ENCODE measurements at places on chromosomes 3 and 15.

DNA sequence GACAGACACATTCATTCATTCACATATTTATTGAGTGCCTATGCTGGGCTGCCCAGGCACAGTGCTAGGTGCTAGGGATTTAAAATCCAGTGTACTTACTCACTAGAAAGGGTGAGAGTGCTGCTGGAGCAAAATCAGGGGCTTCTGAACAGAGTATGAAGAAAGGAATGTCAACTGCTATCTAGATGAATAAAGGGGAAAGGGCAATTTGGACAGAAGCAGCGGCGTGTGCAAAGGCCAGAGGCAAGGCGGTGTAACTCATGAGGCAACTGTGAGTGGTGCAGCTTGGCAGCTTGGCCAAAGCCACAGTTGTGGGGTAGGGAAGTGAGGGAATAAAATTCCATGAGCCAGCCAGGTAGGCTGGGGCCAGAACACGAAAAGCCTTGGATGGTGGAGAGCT, 76.7 kb downstream of the RAD18 start:
- DNase-seq, result no peak

GRCh38 chr15:89332446-89332845, 2.2 kb downstream of the POLG start:
- peak; percentile 38 for DNase-seq

- DNase-seq, result no peak
Measured at GRCh38 chr3:121724130-121724529, 25.4 kb downstream of the GOLGB1 start.

DNA sequence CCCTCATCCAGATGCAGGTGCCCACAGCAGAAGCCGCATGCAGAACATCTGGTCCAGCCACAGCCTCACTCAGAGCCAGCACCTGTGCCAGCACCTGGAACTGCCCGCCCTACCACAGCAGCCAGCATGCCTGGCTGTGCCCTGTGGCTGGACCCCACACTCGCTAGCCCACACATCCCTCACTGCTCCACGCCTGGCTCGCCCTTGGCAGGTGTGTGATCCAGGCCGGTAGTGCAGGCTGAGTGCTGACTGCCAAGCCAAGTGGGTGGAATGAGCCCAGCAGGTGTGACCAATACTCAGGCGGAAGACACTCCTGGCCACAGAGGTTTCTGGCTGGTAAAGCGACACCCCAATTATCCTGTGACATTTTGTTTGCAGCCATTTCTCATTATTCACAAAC, 162.4 kb upstream of the ROBO1 start:
- DNase-seq, result no peak

GRCh38 chr15:27094235-27094634, 123.3 kb downstream of the GABRG3 start:
- no peak for DNase-seq

DNA sequence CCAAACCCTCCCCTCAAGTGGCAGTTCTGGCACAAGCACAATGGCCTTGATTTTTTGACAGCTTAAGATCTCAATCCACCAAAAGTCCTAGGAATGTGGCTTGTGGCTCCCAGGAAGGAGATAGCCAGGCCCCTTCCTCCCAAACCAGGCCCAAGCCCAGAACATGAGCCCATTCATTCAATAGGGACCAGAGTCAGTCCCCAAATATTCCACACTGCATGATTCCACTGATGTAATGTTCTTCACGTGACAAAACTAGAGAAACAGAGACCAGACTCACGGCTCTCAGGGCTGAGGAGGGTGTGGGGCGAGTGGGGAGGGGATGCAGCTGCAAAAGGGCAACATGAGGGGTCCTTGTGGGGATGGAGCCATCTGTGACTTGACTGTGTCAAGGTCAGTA, 25.5 kb downstream of the ABTB1 start:
- DNase-seq, result no peak

GRCh38 chr3:150254309-150254708, 153.8 kb upstream of the TSC22D2 start:
- no peak for DNase-seq

DNA sequence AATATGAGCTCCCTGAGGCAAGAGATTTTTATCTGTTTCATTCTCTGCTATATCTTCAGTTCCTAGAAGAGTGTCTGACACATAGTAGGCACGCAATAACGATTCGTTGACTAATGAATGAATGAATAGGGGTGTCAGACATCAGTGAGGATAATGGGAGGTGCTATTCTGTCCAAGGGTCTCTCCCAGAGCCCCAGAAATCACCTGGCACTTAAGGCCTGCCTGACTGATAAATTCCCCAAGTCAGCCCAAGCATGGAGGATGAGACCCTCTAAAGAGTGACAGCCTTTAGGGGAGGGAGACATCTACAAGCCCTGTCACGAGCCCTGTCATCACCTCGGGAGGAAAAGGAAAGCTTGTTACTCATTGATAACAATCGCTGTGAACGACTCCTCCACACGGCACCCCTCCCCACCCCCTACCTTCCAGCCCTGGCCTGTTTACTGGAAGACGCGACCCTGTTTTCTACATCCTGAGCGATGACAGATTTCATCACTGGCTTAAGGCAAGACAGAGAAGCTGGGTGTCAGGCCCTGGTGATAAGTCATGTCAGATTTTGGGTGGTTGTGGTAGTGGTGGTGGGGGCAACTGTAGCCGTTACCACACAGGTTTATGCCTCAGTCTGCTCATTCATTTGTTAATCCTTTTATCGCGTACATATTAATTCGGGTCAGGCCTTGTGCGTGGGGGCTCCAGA, 23.1 kb downstream of the BHLHE40 start:
- peak; percentile 65 for DNase-seq

GRCh38 chr3:193987186-193987585, 148.8 kb upstream of the HES1 start:
- DNase-seq, result no peak

GRCh38 chr3:49133226-49133951, 539 bp upstream of the LAMB2 start:
- no peak for DNase-seq

DNA sequence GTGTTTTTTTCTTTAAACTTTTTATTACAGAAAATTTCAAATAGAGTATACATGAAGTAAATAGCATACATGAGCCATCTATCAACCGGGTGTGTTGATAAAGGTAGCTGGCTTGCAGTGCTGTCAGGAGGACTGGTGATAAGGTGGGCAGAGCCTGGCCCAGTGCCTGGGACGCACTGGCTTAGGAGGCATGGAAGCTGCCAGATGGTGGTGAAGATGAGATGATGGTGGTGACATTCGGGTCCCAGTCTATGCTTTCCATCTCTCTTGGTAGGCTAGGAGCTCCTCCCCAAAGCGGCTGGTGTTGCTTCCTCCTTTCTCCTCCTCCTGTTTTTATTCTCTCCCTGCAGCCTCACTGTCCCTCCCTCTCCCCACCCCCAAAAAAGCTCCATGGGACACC, 101.7 kb downstream of the ADCY5 start:
- DNase-seq, result no peak

- no peak for DNase-seq
Measured at GRCh38 chr15:82540984-82541431, 751 bp upstream of the RPS17 start.

- DNase-seq, result no peak
Measured at GRCh38 chr3:23193831-23194230, 9.3 kb upstream of the UBE2E2 start.

GRCh38 chr3:125083776-125084175, 28.0 kb upstream of the HEG1 start:
- DNase-seq, result no peak

GRCh38 chr15:69557020-69557706, 104.5 kb downstream of the RPLP1 start:
- DNase-seq, result no peak

- DNase-seq, result no peak
Measured at GRCh38 chr3:113213896-113214587, 2.7 kb downstream of the BOC start.

- DNase-seq, result no peak
Measured at GRCh38 chr3:60294181-60294580, 957.1 kb downstream of the FHIT start.

GRCh38 chr15:94411846-94412245, 180.5 kb downstream of the MCTP2 start:
- DNase-seq, result no peak

- DNase-seq, result no peak
Measured at GRCh38 chr15:54941417-54941816, 255.3 kb downstream of the RSL24D1 start.

GRCh38 chr3:30754426-30754825, 140.0 kb downstream of the GADL1 start:
- DNase-seq, result no peak

- DNase-seq, result no peak
Measured at GRCh38 chr3:171812811-171813210, 2.5 kb upstream of the PLD1 start.

DNA sequence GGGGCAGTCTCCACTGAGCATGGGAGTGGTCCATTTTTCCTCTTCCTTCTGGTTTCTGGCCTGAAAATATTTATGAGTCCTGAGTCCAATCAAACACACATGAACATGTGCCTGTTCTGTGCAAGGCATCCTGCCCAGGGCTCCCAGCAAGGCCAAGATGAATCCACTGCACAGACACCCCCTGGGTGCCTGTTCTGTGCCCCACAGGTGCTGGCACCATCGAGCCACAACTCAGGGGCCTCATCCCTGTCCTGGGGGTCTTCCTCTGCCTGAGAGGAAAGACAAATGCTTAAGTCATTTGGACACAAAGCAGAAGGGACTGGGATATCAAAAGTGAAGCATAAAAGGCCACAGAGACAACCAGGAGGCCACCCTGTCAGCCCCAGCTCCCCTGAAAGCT, 87.4 kb upstream of the IQSEC1 start:
- DNase-seq, result no peak

DNA sequence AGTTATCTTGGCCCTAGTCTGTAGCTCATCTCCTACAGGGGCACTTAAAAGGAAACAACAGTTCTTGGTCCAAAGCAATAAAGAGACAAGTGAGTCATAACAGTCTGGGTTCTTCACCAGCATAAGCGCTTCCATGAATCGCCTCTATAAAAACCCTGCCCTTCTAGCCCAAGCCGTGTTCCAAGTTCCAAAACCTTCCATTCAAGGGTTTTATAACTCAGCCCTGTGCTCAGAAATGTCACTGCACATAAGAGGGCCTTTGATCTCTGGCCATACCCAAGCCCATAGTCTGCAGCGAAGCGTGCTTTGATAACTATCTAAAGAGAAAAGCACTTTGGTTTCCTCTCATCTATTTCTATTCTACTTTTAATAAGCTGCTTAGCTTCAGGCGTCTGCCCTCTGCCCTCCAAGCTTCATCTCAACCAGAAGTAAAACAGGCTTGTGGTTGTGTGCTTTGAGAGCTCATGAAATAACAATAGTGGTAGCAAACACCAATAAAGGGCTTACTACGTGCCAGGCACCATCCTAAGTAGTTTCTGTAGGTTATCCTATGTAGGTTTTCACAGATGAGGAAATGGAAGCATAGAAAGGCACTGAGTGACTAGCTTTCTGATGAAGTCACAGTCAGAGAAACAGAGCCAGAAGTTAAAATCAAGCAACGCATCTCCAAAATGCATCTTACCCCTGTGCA, 64.0 kb upstream of the AKAP13 start:
- DNase-seq, result no peak

- DNase-seq, result no peak
Measured at GRCh38 chr3:4772171-4772804, 206.9 kb upstream of the BHLHE40 start.

- DNase-seq, result no peak
Measured at GRCh38 chr15:37873336-37873735, 61.1 kb upstream of the TMCO5A start.

GRCh38 chr15:49035825-49036224, 10.4 kb downstream of the SECISBP2L start:
- no peak for DNase-seq

DNA sequence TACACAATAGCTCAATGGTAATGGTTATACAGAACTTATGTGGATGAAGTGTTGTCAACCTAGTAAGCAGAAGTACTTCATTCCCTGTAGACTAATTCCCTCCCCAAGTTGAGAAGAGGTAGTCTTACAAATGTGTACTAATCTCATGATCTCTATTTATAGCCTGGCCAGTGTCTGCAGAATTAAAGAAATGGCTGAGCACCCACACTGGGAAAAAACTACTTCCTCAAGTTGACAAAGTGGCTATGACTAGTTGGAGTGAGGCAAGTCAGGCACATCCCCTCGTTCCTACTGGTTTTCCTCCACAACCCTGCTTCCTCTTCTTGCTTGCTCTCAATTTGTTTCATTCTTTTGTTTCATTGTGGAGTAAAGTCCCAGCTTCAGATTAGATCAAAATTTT, 566.7 kb upstream of the ZNF717 start:
- DNase-seq, result no peak
